Pancreas (tissue), 10 donors: ENCODE measurements at places on chromosomes 12 and 14. TPM values are rescaled to one million over a fixed set of nuclear protein-coding genes. Genes with fewer than 3 reads are reported as not detected.
A peak's percentile ranks its signal among the peaks of the same experiment; 100 is the strongest.

DNA sequence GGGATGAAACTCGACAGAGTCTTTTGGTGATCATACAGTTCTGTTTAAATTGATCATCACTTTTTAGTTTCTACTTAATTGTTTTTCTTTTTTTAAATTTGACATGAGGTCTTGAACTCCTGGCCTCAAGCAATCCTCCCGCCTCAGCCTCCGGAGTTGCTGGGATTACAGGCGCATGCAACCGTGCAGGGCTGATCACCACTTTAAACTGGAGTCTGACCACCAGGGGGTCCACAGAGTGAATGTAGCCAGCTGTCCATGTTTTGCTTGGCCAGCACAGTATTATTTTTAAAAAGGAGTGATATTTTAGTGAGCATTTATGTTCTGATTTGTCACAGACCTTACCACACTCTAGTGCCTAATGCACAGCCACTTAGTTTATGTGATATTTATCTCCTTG, 10.7 kb downstream of the DAAM1 start:
- DNase-seq, result no peak

HOXC9 gene
- 0.19 TPM for total RNA-seq

KRT1 gene
- total RNA-seq, result not detected

STYK1 gene
- 0.12 TPM for total RNA-seq

DNA sequence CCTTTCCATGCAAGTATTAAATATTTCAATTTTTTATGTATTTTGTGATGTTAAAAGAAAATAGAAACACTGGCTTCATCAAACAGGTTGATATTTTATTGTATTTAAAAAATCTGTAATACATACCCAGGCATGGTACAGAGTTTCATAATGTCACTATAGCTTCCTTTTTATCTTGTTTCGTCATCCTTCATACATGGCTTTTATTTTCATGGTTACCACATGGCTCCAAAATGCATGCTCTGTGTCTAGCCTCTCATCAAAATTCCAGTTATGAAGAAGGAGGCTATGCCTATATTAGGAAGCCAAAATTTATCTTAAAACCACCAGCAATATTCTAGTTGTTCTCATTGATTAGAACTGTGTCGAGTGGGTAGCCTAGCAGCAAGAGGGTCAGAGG, 464.8 kb downstream of the BTG1 start:
- DNase-seq, result no peak

DNA sequence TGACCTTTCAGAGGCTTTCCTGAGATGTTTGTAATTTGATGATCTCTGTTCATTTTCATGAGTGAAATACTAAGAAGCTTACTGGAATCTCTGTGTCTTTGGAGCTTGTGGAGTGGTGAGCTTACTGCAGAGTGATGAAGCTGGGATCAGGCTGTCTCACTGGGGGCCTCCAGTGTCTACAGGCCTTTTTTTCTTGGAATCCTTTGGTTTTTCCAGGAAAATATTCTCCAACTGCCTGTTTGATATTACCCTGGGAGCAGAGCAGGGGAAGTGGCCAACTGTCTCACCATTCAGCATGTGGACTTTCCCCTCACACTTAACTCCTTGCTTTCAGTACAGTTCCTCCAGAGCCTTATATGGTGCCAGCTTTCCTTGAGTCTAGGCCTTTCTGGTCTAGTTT, 62.0 kb upstream of the KCNA1 start:
- DNase-seq, result no peak

- DNase-seq, result no peak
Measured at GRCh38 chr14:64109819-64110554, 184.2 kb downstream of the ESR2 start.

TAS2R19 gene
- 1.6 TPM for total RNA-seq

GRCh38 chr14:88667555-88668273, 104.9 kb downstream of the ZC3H14 start:
- no peak for DNase-seq

GRCh38 chr14:104130974-104131651, 7.3 kb upstream of the KIF26A start:
- peak; percentile 84 for DNase-seq

DNA sequence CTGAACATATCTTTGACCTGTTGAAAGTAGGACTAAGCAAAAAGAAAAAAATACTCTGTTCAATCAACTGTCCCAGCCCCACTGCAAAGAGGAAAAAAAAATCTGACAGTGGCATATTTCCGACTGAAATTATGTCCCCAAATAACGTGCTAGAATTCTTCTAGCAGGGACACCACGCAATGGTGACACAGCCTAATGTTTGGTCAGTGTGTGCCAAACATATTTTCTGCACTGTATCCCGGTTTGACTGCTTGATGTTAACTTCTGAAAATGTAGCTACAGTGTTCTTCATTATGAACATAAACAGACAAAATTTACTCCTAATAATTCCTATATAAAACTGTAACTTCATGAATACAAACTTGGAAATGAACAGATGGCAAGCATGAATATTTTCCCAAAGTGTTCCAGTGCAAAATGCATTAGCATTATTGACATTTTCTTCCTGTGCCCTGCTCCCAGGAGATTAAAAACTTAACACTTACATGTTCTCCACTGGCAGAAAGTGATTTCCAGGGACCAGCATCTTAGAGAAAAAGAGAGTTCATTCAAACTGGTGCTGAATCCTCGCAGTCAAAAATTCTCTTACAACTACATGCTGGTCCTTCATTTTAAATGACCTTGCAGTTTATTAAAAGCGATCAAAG, 72.4 kb upstream of the SYT1 start:
- DNase-seq, result no peak

GRCh38 chr12:45681465-45681864, 48.0 kb upstream of the ARID2 start:
- no peak for DNase-seq

- DNase-seq, result peak; percentile 96
Measured at GRCh38 chr12:109951751-109952150, 44.4 kb downstream of the GIT2 start.

- DNase-seq, result no peak
Measured at GRCh38 chr14:26905229-26905628, 307.4 kb upstream of the NOVA1 start.

GRCh38 chr12:24697769-24698168, 251.1 kb downstream of the BCAT1 start:
- no peak for DNase-seq

APOLD1 gene
- total RNA-seq, result 4.6 TPM

SCARB1 gene
- 6.6 TPM for total RNA-seq
